Right renal pelvis (tissue), 4 donors: ENCODE measurements at places on chromosomes 5 and 9.

- DNase-seq, result no peak
Observed at GRCh38 chr5:40401284-40402006, 278.3 kb upstream of the PTGER4 start.

DNA sequence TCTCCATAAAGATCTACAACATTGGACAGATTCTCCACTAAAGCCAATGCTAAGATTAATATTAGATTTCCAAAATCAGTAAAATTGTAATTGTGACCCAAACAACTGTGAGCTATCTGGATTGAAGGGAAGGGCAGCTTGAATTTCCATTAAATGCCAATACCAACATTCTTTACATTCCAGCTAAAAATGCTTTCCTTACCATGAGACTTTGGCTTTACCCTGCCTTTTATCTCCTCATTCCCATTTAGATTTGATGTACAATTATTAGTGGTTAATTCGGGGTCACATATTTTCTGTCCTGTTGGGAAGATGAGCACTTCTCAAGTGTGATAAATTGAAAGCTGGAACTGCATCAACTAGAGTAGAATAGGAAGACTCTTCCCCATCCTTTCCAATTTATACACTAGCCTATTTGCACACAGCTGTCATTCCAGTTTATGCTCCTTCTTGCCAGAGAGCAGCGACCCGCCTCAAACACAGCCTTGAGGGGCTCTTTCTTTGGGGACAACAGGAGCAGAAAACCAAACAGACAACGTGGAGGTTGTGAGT, 33.1 kb upstream of the MYOT start:
- no peak for DNase-seq

GRCh38 chr9:31335529-31336234, 1048.8 kb upstream of the ACO1 start:
- no peak for DNase-seq

DNA sequence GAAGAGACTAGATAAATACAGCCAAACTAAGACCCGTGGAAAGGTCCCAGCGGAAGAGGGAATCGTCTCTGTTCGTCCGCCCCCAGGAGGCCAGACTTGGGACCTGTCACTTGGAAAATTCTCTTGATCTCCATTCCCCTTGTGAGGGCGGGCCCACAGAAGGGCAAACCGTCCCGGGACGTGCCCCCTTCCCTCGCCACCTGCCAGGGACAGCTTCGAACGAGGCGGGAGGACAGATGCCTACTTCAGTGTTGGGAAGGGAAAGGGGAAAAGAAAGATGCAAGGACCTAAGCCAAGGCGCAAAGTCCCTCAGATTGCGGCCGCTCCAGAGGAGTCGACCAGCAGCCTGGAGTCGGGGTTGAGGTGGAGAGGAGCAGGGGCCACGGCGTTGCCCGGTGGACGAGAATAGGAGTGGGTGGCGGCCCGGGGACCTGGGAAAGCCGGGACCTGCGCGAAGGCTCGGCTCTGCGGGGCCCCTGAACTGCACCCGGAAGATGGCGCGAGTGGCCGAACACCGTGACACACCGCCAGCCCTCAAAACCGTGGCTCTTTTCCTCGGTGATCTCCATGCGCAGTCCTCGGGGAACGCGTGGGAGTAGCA, 4.4 kb upstream of the EBF1 start:
- DNase-seq, result no peak

- DNase-seq, result peak; percentile 48
Observed at GRCh38 chr9:2016408-2017330, 1.5 kb downstream of the SMARCA2 start.

DNA sequence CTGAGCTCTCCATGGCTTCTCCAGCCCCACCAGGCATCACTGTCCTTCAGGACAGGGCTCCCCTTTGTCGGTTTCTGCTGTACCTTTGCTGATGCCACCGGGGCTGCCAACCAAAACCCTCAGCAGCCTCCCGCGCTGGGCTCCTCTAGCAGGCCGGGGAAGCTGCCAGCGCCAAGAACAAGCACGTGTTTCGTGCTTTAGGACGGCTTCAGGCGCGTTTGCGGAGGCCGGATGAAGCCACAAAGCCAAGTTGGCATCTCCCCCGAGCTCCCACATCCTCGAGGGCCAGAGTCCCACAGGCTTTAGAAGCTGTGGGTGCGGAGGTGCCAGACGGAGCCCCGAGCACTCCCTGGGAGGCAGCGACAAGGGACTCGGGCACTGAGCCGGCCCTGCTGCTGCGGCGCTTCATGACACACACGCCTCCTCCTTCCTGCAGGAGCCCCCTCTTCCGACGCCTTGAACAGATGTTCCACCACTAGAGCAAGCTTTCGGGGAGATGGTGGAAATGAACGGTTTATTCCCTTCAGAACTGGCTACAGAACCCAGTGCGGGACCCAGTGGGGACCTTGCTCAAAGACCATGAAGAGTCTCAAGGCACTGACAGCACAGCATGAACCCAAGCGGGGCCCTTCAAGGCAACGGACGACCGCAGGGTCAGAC, 36.7 kb downstream of the SARDH start:
- DNase-seq, result no peak

DNA sequence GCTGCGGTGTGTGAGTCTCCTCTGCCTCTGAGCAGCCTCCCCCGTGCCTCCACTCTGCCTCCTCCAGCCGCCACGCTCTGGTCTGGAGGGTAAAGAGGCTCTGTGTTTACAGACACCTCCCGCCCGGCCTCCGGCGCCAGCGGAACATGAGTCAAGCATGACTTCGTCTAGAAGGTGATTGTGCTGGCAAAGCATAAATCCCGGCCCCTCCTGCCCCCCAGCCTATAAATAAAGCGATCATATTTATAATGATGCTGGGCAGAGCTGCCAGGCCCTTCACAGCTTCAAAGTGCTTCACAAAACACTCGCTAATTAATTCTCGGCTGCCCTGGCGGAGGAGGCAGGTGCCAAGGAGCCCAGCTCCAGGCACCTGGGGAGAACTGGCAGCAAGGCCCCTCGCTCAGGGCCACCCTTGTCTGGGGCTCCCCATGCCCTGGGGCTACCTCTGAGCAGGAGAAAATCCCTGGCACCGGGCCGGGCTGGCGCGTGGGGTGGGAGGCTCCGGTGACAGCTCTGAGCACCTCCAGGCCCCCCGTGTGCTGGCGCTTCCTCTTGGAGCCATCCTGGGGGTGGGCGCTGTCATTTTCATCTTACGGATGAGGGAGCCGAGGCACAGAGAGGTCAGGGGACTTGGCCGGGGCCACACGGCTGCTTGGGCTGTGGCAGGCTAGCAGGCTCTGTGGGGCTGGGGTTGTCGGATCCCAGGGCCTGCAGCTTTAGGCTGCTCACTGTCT, 87.8 kb downstream of the RXRA start:
- DNase-seq, result no peak

DNA sequence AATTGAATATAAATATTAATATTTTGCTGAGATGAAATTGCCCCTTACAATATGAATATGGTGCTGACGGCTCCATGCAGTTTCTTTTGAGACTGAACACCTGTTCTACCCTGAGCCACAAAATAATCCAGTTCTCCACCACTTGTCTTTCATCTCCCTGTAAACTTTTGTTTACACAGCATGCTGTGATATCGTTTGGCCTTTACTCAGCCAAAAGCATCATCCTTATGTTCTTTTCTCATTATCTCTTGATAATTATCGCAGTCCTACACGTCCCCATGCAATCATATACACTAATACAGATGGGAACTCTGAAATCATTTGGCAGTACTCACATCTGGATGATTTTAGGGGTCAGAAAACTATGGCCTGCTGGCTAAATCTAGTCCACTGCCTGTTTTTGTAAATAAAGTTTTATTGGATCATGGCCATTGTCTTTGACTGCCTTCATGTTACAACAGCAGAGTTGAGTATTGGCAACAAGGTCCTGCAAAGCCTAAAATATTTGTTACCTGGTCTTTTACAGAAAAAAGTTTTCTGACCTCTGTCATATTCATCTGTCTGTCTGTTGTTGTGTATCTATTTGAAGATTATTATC, 53.3 kb downstream of the AOPEP start:
- no peak for DNase-seq

- DNase-seq, result no peak
Observed at GRCh38 chr9:2923766-2924379, 80.0 kb upstream of the PUM3 start.

DNA sequence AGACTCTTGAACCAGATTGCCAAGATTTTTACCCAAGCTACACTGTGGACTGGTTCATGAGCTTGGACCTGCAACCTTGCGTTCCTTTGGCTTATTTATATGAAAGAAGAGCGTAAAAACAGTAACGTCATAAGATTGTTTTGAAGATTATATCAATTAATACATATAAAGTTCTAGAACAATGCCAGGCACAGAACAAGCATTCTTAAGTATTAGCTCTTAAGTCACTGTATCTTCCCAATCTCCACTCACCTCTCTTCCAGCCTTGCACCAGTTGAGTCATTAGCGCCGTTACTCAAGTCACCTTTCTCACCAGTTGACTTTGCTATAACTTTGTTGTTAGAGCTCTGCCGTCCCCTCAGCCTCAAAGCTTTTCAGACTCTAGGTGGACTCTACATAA, 415.7 kb downstream of the PLK2 start:
- DNase-seq, result no peak

GRCh38 chr9:12416716-12417115, 276.5 kb upstream of the TYRP1 start:
- DNase-seq, result no peak

GRCh38 chr5:57937025-57937424, 454.4 kb upstream of the ACTBL2 start:
- DNase-seq, result no peak

- no peak for DNase-seq
Observed at GRCh38 chr9:911005-911404, 65.5 kb upstream of the DMRT3 start.

DNA sequence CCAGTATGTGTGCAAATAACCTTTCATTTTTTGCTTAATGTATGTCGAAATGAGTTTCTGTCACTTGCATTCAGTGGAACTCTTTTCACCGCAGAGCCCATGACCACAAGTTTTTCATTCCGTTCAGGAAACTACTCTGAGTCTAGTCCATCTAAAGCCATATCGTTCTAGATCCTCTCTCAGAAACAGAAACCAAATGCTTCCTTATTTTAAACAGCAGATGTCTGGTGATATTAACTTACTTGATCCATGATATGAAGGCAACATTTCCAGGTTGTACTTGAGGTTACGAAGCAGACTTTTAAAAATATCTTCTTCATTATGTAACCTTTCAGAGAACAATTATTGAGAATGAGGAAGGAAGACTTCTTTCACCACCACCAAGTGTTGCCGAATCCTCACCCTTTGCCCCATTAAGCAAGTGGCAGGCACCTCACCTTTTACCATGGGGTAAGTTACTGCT, 72.4 kb upstream of the GNAQ start:
- no peak for DNase-seq
